Endothelial cell of umbilical vein (primary cell): ENCODE measurements at places on chromosomes 4 and X. TPM values are rescaled to one million over a fixed set of nuclear protein-coding genes. Genes with fewer than 3 reads are reported as not detected.

DNA sequence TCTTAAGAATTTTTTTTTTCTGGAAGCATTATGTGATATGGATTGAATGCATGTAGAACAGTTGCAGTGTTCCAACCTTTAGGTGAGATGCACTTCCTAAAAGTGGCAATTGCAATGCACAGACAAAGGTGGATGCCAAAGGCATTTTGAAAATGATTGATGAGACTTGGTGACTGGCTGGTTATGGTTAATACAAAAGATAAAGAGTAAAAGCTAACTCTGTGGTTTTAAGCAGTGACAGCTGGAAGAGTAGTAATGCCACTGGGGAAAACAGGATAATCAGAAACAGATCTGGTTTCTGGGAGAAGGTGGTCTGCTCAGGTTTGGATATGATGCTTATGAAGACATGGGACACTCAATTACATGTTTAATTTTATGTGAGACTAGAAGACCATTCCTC, 345.6 kb downstream of the RPA4 start:
- DNase-seq: no peak

DNA sequence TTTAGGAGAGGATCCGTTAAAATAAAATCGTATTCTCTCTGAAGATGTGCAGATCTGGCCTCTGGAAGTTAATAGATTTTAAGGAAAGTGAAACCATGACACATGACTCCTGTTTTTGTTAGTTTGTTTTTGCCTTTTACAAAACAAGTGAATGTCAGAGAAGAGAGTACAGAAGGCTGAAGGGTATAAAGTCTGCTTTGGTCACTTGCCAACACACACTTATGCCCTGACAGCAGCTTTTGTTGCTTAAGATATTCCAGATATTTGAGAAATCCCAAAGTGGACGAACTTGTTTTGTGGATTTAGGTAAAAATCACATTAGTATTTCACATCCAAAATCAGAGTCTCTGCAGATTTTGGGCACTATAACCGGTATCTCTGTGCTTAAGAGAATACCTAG, 192.4 kb upstream of the RASGEF1B start:
- DNase-seq: no peak

The MAGEC2 gene
- total RNA-seq: not detected in 2 replicates

The PLAC1 gene
- total RNA-seq: 0.58 and 0.81 TPM in 2 replicates

The CD38 gene
- total RNA-seq: 0.31 TPM in 1 of 2 replicates, not detected in the other
